ENCODE measurements at places on chromosomes 4 and X. TPM values are rescaled to one million over a fixed set of nuclear protein-coding genes. Genes with fewer than 3 reads are reported as not detected.

The SLC6A8 gene
- 16.4 TPM for total RNA-seq

The CXCL8 gene
- 429 TPM for total RNA-seq

The MTTP gene
- total RNA-seq: not detected

The CTAG1B gene
- not detected for total RNA-seq

The IGSF1 gene
- 0.29 TPM for total RNA-seq

The SULT1B1 gene
- total RNA-seq: not detected

The MAGEB5 gene
- total RNA-seq: not detected

The RAI2 gene
- under 0.01 TPM for total RNA-seq

The GABRA4 gene
- total RNA-seq: not detected

The SOWAHD gene
- total RNA-seq: not detected

The CLNK gene
- not detected for total RNA-seq

The MAPK10 gene
- total RNA-seq: 1.8 TPM

The ARAP2 gene
- 3.0 TPM for total RNA-seq

The TAF7L gene
- 1.1 TPM for total RNA-seq

The PCDH7 gene
- 2.2 TPM for total RNA-seq

The PCSK1N gene
- not detected for total RNA-seq

The FGF13 gene
- 0.14 TPM for total RNA-seq

The CRMP1 gene
- total RNA-seq: under 0.01 TPM

The TRAPPC2 gene
- total RNA-seq: 14.9 TPM

The SRPX gene
- 64.6 TPM for total RNA-seq
